ENCODE measurements at places on chromosomes 16 and 17. TPM values are rescaled to one million over a fixed set of nuclear protein-coding genes. Genes with fewer than 3 reads are reported as not detected.

DNA sequence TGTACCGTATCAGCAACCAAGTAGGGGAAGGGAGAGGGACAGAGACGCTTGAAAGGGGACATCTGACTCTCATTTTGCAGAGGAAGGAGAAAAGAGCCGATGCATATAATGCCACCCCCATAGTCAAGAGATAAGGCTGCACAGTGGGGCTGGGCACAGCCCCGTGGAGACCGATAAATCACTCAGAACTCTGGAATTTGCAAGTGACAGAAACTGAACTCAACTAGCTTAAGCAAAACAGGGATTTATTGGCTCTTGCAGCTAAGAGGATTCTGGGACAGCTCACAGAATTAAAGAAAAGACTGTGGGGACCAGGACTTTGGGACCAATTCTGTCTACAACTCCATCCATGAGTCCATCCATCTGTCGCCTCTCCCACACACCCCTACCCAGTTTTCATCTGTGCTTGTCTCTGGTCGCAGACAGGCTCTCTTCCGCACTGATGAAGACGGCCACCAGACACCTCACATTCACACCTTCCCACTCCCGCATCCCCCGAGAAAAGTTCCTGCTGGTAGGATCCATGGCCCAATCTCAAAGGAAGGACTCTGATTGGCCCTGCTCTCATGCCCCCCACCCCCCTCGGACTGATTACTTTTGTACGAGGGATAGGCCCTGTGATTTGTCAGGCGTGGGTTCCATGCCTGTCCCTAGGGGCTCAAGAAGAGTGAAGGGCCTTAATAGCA lies 105.9 kb upstream of the RPL38 start:
- no peak for DNase-seq

GRCh38 chr17:55717898-55718735 lies 4.5 kb downstream of the TMEM100 start:
- peak; percentile 83 for DNase-seq

DNA sequence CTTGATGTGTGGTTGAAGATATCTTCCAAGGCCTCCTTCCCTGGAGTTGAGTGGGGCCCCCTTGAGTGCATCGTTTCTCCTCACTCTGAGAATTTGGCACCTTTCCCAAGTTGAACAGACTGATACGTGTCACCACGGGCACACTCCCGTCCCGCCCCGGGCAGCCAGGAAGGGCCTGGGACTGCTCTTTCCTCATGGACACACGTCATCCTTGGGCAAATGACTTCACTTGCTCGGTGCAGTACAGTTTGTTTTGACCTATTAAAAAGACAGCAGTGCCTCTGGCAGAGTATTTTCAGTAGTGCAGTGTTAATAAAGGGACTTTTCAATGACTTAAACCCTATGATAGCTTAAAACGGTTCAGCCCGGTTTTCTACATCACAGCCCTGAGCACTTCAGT lies 59.9 kb downstream of the SEC14L1 start:
- DNase-seq: no peak

GRCh38 chr17:14904386-14904785 lies 360.7 kb downstream of the PMP22 start:
- no peak for DNase-seq

DNA sequence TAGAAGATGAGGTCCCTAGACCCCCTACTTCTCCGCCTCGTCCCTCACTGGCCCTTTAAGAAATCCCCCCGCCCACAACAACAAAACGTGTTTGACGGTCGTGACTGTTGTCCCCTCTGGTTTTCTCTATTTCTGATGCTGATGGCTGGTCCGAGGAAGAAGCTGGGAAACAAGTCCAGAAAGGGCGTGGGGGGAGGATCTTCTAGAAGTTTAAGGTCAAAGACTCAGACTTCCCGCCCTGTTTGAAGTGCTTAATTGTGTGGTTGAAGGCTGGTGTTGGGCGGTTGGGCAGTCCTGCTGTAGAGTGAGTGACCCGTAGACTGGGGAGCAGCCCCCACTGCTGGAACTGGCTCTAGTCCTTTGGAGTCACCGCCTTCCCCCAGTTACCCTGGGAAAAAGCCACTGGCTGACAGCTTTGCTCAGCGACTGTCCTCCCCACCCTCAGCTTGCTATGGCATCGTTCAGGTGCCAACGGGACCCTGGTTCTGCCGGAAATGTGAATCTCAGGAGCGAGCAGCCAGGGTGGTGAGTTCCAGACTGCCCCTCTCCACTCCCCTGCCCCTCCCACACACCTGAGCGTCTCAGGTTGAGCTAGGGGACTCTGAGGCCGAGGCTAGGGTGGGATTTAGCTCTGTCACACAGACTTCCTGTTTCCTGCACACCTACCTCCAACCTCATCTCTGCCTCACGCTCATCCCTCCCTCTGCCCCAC lies 1.6 kb downstream of the MLLT6 start:
- DNase-seq: no peak

DNA sequence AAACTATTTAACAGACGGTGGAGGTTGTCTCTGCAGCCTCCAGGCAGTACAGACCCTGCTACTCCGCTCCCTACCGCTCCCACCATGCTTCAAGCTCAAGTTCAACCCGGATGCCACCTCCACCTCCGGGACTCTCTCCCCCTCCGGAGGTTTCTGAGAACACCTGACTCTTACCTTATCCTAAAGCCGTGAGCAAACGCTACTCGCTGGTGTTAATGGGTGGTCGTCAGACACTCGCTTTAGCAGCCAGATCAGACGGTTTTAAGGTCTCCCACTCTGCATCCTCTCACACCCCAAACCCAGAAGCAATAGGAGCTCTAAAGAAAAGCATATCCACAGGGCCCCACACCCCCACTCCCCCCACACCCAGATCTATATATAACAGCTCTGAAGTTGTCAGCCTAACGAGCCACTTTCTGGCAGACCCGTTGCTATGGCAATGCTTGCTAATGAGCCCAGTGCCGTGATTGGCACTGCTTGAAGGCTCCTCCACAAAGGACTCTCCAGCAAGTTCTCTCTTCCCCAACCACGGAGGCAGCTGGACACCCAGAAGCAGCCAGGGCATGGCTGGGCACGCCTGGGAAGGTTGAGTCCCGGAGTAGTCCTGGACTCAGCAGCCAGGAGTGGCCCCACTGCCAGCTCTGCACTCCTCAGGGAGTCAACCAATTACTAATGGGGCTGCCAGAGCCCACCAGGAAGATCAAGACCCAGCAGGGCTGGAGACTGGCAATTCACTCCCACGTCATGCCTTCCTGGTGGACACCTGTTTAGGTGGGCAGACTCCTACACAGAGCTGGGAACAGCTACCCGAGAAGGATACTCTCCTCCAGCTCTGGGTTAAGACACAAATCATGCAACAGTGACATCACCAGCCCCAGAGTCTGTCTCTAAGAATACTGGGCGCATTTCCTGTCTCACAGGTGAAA lies 121.2 kb upstream of the RCVRN start:
- DNase-seq: no peak

DNA sequence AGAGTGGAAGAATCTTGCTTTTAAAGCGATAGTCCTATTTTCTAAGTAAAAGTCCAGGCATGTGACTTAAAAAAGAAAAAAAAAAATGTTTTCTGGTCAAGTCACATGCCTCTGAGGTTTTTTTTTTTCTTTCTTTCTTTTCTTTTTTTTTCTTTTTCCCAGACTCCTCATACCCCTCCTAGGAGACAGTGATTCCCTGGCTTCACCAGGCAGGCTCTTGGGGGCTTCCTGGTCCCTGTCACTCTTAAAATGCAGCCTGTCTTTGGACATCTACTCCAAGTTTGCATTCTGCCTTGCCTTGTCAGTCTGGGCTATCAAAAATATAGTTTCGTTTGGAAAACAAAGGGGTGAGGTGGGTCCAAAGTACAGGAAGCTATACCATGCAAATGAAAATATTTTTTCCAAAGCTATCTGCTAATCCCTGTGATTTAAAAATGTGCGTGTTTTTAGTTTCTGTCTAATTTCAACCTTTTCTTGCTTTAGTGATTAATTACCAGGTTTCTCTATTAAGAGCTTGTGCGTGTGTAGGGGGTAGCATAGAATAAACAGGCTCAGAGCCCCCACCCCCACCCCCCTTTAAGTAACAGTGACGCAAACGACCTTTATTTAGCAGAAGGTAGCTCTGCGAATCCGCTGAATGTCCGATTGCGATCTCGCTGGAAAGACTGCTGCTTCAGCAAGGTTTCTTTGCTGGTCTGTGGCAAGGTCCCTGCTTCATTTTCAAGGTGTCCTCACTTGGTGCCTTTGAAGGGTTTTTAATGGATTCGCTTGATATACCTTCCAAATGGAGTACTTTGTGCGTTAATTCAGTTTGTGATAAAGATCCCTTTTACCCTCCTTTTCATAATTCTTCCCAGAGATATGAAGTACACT lies 510.2 kb downstream of the WWOX start:
- DNase-seq: no peak

GRCh38 chr16:56771558-56772279 lies 41.8 kb downstream of the NUP93 start:
- no peak for DNase-seq

DNA sequence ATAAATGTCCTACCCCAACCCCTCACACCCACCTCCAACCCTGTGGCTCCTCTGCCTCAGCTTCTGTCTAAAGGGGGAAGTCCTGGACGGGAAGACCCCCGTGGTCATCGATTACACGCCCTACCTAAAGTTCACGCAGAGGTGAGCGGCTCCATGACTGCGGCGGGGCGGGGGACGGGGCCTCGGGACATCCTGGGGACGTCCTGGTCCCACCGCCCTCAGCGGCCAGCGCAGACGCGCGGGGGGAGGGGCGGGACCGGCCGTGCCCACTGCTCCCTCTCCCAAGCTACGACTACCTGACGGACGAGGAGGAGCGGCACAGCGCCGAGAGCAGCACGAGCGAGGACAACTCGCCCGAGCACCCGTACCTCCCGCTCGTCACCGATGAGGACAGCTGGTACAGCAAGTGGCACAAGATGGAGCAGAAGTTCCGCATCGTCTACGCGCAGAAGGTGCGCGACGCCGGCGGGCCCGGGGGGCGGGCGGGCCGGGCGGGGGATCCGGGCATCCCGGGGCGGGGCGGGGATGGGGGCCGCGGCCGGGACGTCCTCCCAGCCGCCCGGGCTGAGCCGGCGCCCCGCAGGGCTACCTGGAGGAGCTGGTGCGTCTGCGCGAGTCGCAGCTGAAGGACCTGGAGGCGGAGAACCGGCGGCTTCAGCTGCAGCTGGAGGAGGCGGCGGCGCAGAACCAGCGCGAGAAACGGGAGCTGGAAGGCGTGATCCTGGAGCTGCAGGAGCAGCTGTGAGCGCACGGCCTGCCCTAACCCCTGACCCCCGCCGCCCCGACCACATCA lies 6.7 kb downstream of the RUNDC3A start:
- DNase-seq: no peak

GRCh38 chr17:59388069-59388556 lies 56.7 kb downstream of the YPEL2 start:
- no peak for DNase-seq

GRCh38 chr16:12965274-12965804 lies 63.9 kb downstream of the SHISA9 start:
- no peak for DNase-seq

DNA sequence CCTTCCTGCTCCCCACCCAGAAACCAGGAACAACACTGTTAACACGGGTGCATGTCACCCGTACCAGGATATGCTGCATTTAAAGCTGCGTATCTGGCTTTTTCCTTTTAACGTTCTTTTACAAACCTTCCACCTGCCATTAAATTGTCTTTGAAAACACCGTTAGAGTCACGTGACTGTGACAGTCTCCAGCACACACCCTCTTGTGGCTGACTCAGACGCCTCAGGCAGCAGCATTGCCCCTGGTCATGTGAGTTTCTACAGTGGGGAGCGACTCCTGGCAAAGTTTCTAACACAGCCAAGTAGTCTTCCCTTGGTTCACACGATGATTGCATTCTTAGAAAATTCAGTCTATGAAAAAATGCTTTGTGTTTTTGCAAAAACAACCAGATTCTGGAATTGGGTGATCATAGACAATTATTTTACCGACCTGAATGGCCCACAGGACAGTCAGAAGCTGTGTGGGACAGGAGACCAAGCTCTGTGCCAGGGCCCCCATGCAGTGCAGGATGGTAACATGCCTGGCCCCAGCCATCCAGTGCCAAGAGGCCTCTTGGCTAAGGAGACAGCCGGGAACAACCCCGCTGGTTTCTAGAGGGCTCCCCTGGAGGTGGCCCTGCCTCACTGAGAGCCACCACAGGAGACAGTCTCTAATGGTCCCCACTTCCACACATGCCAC lies 199.1 kb downstream of the KATNIP start:
- DNase-seq: no peak

GRCh38 chr16:1193143-1193824 lies 31.8 kb downstream of the TPSG1 start:
- DNase-seq: no peak

DNA sequence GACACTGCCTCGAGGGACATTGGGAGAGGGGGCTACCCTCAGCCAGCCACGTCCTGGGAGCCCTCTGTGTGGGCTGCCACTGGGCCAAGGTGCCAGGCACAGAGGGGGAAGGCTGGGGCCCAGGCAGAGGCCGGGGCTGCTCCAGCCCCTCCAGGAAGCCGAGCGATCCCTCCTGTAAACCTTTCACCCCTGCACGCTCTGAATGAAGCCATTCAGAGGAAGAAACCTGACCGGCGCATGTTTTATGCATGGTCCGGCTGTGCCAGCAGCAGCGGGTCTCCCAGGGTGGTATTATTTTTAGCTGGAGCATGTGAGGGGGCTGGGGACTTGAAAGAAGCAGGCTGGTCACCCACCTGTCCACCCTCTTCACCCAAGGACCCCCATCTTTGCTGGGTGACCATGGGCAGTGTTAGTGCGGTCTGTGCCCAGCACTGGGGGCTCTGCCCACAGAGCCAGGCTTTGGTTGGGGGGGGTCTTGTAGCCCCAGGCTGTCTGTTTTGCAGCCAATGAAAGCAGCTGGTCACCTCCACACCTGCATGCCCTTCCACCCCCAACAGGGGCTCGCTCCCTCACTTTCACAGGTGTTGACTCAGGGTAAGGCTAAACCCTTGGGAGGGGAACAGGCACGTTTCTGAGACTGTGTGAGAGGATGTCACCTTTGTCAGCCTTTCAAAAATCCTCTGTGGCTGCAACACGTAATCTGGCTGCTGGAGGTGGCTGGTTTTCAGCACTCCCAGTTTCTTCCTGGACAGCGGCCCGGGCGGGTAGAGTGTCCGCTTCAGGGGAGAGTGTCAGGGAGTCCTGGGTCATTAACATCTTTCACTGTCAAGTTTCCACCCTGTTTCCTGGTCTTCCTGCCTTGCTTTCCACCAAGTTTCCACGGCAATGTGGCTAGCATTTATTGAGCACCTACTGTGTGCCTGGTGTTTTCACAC lies 77.1 kb upstream of the BRD7 start:
- no peak for DNase-seq

DNA sequence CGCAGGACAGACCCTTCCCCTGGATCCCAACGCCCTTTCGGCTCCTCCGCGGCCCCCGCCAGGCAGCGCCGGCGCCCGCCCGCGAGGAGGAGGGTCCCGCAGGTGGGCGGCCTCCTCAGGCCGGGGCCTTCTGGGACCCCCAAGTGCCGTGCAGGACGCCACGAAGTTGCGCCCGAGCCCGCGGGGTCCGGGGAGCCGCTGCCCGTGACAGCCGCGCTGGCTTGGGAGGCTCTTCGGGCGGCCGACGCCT lies 504 bp downstream of the ERN1 start:
- no peak for DNase-seq

The PNPO gene
- total RNA-seq: 7.4 TPM

The PRSS53 gene
- total RNA-seq: 4.0 TPM

The GLOD4 gene
- total RNA-seq: 76.9 TPM

The MSLN gene
- 5.7 TPM for total RNA-seq

The XYLT1 gene
- 11.8 TPM for total RNA-seq
